Uterine smooth muscle cell (primary cell): ENCODE measurements at places on chromosomes 1 and 21. TPM values are rescaled to one million over a fixed set of nuclear protein-coding genes. Genes with fewer than 3 reads are reported as not detected.

The NAXE gene
- total RNA-seq: 80.1 and 83.0 TPM in 2 replicates

The SYCP1 gene
- not detected in 2 replicates for total RNA-seq

The TMEM269 gene
- total RNA-seq: under 0.01 and 0.12 TPM in 2 replicates

The VSIG8 gene
- 0.12 TPM in 1 of 2 replicates, not detected in the other for total RNA-seq

The ABCD3 gene
- 44.1 and 44.7 TPM in 2 replicates for total RNA-seq

The CFAP298 gene
- 29.5 and 33.6 TPM in 2 replicates for total RNA-seq

The CATSPERE gene
- total RNA-seq: 0.33 and 1.9 TPM in 2 replicates

The LAX1 gene
- under 0.01 TPM in 1 of 2 replicates, not detected in the other for total RNA-seq

The EXO1 gene
- 6.2 and 22.9 TPM in 2 replicates for total RNA-seq

The RNF186 gene
- total RNA-seq: 0.12 TPM in 1 of 2 replicates, not detected in the other

The PEAR1 gene
- 1.3 and 1.6 TPM in 2 replicates for total RNA-seq

The MRPL37 gene
- total RNA-seq: 42.6 and 60.4 TPM in 2 replicates

The MED8 gene
- total RNA-seq: 75.9 and 83.1 TPM in 2 replicates

The B3GALT5 gene
- 0.33 and 1.1 TPM in 2 replicates for total RNA-seq

The FAAH gene
- total RNA-seq: 1.00 and 1.7 TPM in 2 replicates

The NBPF4 gene
- total RNA-seq: not detected in 2 replicates

The ITGB2 gene
- not detected in 2 replicates for total RNA-seq

The GPR25 gene
- total RNA-seq: not detected in 2 replicates

The ETNK2 gene
- 7.9 and 10.0 TPM in 2 replicates for total RNA-seq

The FCAMR gene
- total RNA-seq: not detected in 2 replicates

The ZNF683 gene
- not detected in 2 replicates for total RNA-seq

The ANKRD65 gene
- total RNA-seq: 0.77 and 0.87 TPM in 2 replicates

The TUT4 gene
- 34.7 and 40.2 TPM in 2 replicates for total RNA-seq

The PLD5 gene
- total RNA-seq: under 0.01 and 0.11 TPM in 2 replicates

The NGF gene
- 7.1 and 7.9 TPM in 2 replicates for total RNA-seq

The LEMD1 gene
- 0.33 TPM in 1 of 2 replicates, not detected in the other for total RNA-seq

The MYBPHL gene
- not detected in 2 replicates for total RNA-seq

The UHMK1 gene
- 92.5 and 130 TPM in 2 replicates for total RNA-seq

The OR2M3 gene
- not detected in 2 replicates for total RNA-seq

The CLK2 gene
- 30.5 and 32.0 TPM in 2 replicates for total RNA-seq

The ATP1A4 gene
- total RNA-seq: not detected in 2 replicates

The PLA2G2A gene
- not detected in 2 replicates for total RNA-seq

The OPRD1 gene
- total RNA-seq: not detected in 2 replicates

The SDF4 gene
- total RNA-seq: 100 and 158 TPM in 2 replicates

The LIN28A gene
- not detected in 2 replicates for total RNA-seq

The VCAM1 gene
- total RNA-seq: 0.44 and 3.0 TPM in 2 replicates

The HMGB4 gene
- total RNA-seq: not detected in 2 replicates
